Activated T-helper 1 cell treated with anti-CD3 and anti-CD28 coated beads, Interleukin-12 subunit alpha, Interleukin-12 subunit beta, Interleukin-2, Interleukin-4 antibody, amounts not matched to agents 30 ng/mL and 10 ng/mL and 1 ng/mL, durations not matched to agents 14 hours and 24 hours and 36 hours (primary cell): ENCODE measurements at places on chromosomes 2 and 18. TPM values are rescaled to one million over a fixed set of nuclear protein-coding genes. Genes with fewer than 3 reads are reported as not detected.

- no peak for DNase-seq
Measured at GRCh38 chr2:128468186-128468920, 149.7 kb upstream of the HS6ST1 start.

DNA sequence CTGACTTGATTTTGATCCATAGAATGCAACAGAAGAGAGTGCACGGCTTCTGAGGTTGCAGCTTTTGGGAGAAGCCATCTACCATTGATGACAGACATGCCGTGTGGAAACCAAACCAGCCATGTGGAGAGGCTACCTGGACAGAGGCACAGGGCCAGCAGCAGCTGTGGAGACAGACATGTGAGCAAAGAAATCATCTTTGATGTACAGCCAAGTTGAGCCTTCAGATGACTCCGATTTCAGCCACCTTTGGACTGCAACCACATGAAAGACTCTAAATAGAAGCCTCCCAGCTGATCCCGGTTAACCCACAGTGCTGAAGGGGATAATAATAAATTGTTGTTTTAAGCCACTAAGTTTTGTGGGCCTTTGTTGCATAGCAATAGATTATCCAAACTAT, 54.2 kb downstream of the TSN start:
- DNase-seq: no peak

GRCh38 chr2:28128281-28128950, 237.9 kb downstream of the BABAM2 start:
- DNase-seq: no peak

GRCh38 chr18:36931106-36931505, 102.2 kb downstream of the KIAA1328 start:
- DNase-seq: no peak

GRCh38 chr18:46338205-46338604, 234.0 kb downstream of the HAUS1 start:
- no peak for DNase-seq

- no peak for DNase-seq
Measured at GRCh38 chr18:22935431-22935830, 2.3 kb downstream of the RBBP8 start.

- no peak for DNase-seq
Measured at GRCh38 chr2:176709149-176709951, 440.1 kb downstream of the MTX2 start.

- DNase-seq: no peak
Measured at GRCh38 chr18:63505566-63506335, 29.0 kb downstream of the SERPINB5 start.

- no peak for DNase-seq
Measured at GRCh38 chr2:100730290-100730868, 89.6 kb upstream of the NPAS2 start.

GRCh38 chr2:121078899-121079298, 206.1 kb downstream of the TFCP2L1 start:
- DNase-seq: no peak

GRCh38 chr18:69978732-69979715, 31.4 kb upstream of the CD226 start:
- DNase-seq: no peak

GRCh38 chr2:64942693-64943092, 46.5 kb upstream of the SLC1A4 start:
- no peak for DNase-seq

- no peak for DNase-seq
Measured at GRCh38 chr2:6525475-6525964, 340.2 kb downstream of the CMPK2 start.

DNA sequence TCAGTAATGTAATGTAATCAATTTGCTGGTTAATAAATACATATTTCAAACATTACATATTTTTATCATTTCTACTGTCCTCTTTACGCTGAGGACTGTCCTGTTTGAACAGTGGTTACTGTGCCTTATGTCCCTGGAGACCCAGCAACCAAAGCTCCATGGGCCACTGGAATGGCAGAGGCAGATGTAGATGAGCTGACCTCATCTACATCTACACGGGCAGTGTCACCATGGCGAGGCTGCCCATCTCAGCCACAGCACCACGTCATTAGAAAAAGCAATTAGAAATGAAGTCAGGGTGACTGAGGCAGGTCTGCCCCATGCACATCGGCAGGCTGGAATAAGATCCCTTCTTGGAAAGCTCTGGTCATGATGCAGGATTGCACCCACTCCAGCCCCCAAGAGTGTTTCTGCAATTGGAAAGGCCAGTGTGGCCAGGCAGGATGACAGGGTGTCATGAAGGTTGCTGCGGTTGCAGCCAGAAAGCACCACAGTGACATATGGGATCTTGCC, 237.5 kb downstream of the NDUFA10 start:
- DNase-seq: no peak

- DNase-seq: no peak
Measured at GRCh38 chr2:143758629-143759330, 629.6 kb downstream of the ARHGAP15 start.

DNA sequence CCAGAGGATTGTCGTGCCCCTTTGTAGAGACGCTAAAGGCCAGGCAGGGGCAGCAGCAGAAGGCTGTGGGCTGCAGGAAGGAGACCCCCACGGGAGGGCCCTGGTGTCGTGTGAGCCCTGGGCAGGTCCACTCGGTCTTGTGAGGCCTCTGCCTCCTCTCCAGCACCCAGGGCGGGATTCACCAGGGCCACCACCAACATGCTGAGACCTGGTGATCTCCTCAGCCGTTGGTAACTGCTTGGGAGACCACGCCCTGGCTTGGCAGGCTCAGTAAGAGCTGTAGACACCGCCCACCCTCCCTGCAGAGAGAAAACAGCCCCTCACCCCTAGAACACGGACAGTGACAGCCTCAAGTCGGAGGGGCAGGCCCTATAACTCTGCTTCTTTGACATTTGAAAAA, 21.1 kb downstream of the MBP start:
- no peak for DNase-seq

DNA sequence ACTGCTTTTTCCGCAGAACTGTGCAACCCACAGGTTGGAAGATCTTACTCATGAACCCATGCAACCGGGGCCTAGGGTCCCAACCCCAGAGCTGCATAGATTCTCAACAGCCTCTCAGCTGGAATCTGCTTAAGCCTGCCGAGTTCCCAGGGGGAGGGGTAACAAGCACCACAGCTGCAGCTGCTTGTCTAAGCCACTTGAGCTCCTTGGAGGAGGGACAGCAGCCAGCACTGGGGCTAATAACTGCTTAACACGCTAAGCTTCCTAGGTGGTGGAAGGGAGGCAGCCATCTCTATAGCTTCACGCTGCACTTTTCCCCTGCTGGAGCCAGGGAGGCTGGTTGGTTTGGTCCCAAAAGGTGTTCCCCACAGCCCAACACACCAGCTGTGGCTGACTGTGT, 311.6 kb downstream of the DSC3 start:
- no peak for DNase-seq

- no peak for DNase-seq
Measured at GRCh38 chr18:68979737-68980136, 181.9 kb downstream of the CCDC102B start.

GRCh38 chr18:12254820-12255511, 805 bp downstream of the CIDEA start:
- no peak for DNase-seq

DNA sequence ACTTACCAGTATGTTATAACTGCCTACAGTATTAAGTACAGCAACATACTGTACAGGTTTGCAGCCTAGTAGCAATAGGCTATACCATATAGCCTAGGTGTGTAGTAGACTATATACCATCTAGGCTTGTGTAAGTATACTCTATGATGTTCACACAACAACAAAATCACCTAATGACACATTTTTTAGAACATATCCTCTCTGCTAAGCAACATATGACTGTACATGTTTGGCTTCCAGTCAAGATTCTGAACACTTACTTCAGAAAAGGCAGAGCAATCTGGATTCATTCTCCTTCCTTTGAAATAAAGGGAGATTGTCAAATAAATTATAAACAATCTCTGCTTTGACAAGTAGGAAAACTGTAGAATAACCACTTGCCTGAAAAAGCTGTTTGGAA, 81.8 kb downstream of the EXOC6B start:
- DNase-seq: no peak

DNA sequence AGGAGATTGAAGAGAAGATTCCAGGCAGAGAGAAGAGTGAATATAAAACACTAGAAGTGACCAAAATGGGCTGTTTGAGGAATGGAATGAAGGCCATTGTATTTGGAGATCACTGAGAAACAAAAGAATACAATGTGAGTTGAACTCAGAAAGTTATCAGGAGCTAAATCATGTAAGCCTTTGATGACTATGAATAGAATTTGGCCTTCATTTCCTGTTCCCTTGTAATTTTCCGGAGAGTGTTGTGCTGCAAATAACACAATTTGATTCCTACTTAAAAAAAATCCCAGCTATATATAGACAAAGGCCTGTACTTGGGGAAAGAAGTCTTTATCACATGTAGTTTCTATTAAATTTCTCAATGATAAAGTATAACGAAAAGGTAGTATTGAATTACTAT, 33.7 kb upstream of the KYNU start:
- DNase-seq: no peak

DNA sequence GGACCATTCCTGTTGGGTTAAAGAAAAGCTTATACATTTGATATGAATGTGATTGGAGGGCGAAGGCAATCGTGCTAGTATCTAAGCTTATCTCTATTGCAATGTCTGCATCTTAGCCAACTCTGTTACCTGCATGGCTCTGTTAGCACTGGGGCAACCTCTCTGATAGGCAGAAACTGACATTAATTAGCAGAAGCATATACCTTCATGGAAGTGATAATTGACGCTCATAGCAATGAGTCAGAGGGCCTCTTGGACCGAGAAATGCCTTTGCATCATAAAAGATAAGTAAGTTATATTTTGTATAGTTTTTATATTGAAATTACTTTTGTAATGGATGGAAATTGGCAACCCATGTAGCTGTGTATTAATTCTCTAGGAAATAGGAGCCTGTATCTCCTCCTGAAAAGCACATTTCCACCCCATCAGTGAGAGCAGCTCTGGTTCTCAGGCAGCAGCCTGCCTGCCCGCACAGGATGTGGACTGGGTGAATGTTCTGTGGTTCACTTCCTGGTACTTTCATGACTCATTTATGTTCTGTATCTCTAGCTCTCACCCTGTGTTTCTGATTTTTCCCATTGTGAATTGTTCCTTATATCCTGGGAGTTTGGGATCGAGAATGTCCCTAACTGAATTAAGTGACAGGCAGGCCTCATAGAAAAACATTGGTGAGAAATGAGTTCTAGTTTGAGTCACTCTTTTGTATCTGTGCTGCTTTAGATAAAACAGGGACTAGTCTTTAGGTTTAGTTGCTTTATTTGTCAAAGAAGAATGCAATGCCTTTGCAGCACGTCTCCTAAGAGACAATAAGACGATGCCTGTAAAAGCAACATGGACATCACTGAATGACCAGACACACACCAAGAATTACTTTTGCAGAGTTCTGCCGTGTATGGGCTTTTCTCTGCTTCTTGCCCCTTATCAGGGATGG, 344.9 kb downstream of the DCDC2C start:
- DNase-seq: peak; percentile 19

DNA sequence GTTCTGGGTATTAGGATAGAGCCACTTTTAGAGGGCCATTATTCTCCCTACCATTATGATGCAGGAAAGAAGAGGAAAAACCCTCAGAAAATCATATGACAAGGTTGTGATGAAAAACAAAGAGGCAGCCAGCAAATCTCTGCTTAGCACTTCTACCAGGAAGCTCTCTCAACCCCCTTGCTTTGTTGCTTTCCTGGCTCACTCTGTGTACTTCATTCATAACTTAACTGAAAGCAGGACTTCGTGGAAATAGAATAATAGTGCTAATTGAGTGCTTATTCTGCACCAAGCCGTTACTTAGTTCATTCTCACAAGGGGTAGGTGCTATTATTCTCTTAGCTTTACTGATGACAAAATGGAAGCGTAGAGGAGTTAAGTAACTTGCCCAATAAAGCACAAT, 354.1 kb downstream of the HRH4 start:
- DNase-seq: no peak

DNA sequence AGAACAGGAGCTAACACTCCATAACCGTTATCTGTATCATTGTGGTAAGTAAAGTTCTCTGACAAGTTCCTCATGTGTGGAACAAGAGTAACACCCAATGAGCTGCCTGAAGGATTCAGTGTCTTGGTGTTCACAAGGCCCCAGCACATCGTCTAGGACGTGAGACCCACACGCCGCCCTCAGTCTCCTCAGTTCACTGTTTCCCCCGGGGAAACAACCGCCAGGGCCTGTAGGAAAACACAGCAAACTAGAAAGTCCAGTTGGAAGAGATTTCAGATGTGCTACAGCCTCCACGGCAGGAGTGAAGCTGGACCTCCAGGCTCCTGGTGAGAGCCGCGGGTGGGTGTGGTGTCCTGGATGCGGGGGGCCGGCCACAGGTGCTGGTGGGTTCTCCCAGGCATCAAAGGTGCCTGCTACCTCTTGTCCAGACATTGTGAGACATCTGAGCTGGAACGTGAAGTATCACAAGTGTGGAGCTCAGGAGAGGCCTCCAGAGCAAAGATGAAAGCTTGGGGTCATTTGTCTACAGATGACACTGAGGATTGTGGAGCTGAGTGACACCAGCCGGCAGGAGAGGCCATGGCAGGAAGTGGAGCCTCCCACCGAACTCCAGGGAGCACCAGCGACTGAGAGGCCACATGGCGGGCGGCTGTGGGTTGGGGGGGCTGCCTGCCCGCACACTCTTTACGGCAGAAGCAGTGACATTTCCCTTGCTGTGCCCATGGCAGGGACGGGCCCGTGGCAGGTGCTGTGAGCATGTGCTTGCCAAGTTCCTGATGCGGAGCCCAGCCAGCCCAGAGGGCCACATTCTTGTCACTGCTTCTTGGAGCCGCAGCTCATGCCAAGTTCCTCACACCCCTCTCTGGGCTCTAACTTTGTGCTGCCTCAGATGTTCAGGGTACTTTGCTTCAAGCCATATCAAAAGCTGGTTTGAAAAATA, 131.2 kb downstream of the TMEM18 start:
- no peak for DNase-seq

DNA sequence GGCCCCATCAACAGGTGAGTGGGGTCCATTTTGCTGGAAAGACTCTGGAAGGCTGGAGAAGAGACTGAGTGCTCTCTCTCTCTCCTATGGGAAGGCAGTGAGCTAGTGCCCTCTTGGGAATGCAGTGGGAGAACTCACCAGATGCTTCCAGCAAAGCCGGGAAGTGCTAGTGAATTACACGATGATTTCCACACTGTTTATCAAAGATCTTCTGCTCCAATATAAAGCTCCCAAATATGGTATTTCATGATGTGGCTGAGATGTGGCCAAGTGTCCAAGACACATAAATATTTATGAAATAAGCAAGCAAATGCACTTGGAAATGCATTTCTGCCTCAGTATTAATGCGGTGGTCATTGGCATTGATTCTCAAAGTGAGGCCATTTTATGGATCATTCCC, 135.9 kb downstream of the VAPA start:
- no peak for DNase-seq

ALK gene
- not detected in 2 replicates for total RNA-seq

ZNG1B gene
- total RNA-seq: 35.5 and 36.4 TPM in 2 replicates

HTR2B gene
- total RNA-seq: not detected in 2 replicates

OSR1 gene
- not detected in 2 replicates for total RNA-seq

NGEF gene
- total RNA-seq: 0.21 TPM in 1 of 2 replicates, not detected in the other

VWA3B gene
- total RNA-seq: not detected in 2 replicates

TMBIM1 gene
- 66.2 and 70.5 TPM in 2 replicates for total RNA-seq

ZNF521 gene
- total RNA-seq: not detected in 2 replicates

FOXD4L1 gene
- 0.32 and 0.39 TPM in 2 replicates for total RNA-seq

HSPE1 gene
- 325 and 343 TPM in 2 replicates for total RNA-seq

OR6B2 gene
- not detected in 2 replicates for total RNA-seq

DSG1 gene
- total RNA-seq: not detected in 2 replicates

ARHGAP15 gene
- 64.3 and 65.3 TPM in 2 replicates for total RNA-seq

CDKL4 gene
- 0.20 TPM in 1 of 2 replicates, not detected in the other for total RNA-seq

COLEC11 gene
- total RNA-seq: not detected in 2 replicates
